ENCODE measurements at places on chromosomes 16 and 17.

DNA sequence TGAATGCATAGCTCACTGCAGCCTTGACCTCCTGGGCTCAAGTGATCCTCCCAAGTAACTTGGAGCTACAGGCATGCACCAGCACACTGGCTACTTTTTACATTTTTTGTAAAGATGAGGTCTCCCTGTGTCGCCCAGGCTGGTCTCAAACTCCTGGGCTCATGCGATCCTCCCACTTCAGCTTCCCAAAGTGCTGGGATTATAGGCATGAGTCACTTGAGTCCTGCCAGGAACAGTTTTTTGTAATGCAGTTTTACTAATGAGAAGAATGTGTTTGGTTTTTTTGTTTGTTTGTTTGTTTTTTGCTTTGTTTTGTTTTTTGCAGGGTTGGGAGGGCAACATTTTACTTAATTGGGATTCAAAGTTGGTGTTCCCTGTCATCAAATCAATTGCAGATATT is 22.2 kb downstream of the SOST start:
- no peak for DNase-seq

GRCh38 chr17:83018658-83019193 is 60.7 kb upstream of the METRNL start:
- DNase-seq: no peak

DNA sequence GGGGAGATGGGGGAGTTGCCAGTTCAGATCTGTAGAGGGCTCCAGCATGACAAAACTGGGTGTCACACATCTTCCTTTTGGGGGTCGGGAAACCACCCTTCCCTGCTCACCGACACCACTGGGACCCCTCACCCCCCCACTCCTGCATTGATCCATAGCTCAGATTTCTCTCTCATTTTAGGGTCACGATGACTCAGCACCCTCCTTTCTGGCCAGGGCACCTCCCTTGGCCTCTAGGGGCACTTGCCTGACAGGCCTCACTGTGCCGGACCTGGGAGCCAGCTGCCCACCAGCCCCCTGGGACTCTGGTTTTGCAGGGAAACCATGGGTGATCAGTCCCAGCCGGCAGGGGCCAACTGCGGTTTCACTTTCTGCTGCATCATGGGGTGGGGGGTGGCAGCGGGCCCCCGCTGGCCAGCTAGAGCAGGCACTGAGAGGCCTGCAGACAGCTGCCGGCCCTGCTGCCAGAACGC is 239.4 kb downstream of the MRTFB start:
- DNase-seq: no peak

- no peak for DNase-seq
These were observed 223.7 kb upstream of the AXIN2 start for GRCh38 chr17:65785109-65785508.

Measured in HuH-7 (cell line).